ENCODE measurements at places on chromosomes 3 and 15. TPM values are rescaled to one million over a fixed set of nuclear protein-coding genes. Genes with fewer than 3 reads are reported as not detected.

GRCh38 chr15:56047354-56047753 is 53.9 kb upstream of the NEDD4 start:
- DNase-seq: no peak

- DNase-seq: no peak
Measured at GRCh38 chr3:190436331-190436730, 13.4 kb downstream of the TMEM207 start.

DNA sequence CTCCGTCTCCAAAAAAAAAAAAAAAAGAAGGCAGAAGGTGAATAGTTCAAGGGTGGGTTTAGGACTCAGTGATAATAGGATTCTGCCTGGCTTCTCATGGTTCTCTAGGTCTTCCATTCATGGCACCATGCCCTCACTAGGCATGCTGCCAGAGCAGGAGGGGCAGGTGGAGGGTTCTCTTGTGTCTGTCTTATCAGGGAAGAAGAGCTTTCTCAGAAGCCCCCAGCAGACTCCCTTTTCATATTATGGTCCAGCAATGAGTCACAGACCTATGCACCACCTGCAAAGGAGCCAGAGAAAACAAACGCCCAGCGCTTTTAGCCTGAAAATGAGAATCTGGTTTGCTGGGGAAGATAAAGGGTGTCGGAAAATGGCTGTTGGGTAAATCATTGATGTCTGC is 3.0 kb downstream of the CCR2 start:
- no peak for DNase-seq

Gene OCA2
- not detected for total RNA-seq

Gene CAPN7
- 20.4 TPM for total RNA-seq

- no peak for DNase-seq
Measured at GRCh38 chr3:155179966-155180757, 100.0 kb downstream of the MME start.

DNA sequence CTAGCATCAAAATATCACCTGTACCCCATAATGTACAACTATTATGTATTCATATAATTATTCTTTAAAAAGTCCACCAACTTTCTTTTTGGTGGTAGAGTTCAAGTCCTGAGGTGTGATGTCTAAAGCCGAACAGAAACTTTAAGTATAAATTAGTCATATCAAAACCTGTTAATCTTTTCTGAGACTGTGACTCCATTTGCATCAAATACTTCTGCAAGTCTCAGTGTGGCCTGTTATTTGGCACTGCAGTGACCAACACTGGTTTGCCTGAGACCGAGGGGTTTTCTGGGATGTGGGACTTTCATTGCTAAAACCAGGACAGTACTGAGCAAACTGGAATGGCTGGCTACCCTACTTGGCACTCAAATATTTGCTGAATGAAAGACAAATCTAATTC is 7.3 kb downstream of the NGLY1 start:
- no peak for DNase-seq

Gene SLC12A1
- total RNA-seq: not detected

DNA sequence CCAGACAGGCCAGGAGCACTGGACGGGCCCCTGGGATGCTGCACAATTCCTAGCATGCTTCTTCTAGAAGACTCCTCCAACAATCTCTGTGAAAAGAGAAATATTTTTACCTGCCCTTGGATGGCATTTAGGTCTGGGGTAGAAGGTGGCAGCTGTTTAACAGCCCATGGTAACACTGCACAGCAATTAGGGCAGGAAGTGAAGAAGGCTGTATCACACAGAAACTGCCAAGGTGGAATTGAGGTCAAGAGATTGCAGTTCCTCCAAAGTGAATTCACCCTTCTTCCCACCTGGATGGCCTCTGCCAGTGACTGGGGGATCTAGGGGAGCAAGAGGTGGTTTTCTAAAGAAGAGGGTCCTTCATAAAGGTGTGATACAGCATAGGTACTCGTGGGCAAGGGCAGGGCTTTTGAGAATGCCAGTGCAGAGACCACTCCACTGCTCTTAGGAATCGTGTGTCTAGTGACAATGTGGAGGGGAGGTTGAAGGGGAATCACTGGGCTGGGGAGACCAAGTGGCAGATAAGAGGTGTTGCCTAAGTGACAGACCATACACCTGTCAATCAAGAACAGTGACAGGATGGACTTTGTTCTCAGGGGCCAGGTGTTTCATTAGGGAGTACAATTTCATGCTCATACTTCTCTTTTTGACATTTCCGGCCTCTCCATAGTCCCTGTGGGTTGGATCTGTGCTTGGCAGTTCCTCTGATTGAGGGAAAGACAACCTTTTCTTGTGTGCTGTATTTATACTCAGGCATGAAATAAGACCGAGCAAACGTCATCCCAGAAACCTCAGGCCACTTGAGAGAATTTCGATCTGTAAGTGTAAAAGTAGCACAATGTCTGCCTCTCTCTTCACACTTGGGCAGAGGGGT is 83.5 kb upstream of the BCL6 start:
- DNase-seq: no peak

GRCh38 chr3:177729956-177730681 is 532.8 kb upstream of the TBL1XR1 start:
- DNase-seq: no peak

DNA sequence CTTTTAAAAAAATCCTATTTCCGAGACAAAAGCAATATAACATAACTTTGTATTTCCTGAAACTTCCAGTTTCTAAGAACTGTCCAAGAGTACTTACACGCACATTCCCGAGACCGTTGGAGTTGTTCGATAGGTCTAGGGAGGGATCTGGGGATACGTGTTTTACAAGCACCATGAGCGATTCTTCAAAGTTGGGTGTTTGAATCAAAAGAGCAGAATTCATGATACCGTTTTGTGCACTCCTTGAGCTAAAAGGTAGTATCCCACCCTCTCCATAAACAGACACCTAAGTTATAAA is 700 bp upstream of the EDEM1 start:
- DNase-seq: no peak

DNA sequence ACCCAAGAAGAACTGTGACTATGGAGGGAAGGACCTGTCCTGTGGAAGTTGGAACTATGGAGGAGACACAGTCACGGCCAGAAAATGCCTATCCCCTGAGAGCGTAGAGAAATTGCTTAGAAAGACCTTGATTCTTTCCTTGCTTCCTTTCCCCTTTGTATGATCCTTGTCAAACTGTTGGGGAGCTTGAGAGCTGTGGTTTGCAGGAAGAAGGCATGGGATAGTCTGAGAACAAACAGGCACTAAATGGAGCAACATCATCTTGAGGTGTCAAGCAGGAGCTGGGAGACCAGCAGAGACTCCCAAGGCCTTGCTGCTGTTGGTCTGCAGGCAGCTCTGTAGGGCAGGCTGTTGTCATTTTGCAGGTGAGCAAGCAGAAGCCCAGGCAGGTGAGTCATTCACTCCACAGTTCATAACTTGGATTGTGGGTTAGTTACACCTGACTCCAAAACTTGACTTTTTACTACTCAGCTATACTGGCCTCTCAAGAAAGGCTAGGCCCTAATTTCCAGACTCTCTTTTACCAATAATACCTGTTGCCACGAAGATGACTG is 298.9 kb downstream of the LRTM1 start:
- DNase-seq: no peak

- DNase-seq: no peak
Measured at GRCh38 chr3:184429786-184430185, 49.9 kb downstream of the CHRD start.

DNA sequence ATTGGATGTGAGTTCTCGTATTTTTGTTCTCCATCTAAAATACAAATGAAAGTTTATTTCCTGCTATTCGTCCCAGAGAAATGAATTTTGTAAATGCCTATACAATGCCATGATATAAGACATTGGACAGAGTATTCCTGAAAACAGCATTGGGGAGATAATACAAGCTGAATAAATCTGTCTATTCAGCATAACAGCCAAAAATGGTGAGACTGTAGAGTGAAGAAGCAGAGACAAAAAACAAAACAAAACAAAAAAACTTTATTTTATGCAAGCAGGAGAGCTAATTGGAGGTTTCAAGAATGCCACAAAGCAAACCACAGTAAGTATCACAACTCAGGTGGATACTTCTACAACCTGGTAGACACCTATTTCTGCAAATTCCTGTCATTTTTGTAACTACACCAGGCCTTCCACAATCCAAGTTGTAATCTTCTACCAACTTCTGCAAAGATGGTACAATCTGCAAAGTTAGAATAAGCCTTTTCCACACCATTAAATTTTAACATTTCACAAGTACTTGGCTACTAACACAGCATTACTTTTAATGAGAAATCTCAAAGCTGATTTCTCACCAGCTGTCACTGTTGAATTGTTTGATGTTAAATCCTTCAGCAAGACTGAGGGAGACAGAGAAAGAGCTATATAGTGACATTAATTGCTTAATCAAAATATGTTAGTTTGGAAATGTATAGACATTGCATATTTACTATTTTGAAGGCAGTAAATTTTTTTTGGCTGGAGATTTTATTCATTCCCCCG is 163.1 kb downstream of the CLSTN2 start:
- DNase-seq: no peak

DNA sequence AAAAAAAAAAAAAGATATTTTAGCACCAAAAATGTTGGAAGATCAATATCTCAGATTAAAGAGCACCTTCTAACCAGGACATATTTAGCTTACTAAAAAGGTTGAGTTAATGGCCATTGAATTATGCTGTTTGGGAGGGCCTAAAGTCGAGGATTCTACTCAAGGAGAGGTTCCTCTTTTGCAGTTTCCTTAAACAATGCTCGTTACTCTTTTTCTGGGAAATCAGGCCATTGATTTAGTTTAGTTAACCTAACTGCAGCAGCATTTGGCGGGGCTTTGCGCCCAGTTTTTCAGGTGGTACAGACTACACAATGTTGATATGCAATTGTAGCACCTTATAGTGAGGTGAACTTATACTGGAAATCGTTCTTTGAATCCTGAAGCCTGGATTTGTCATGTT is 6.8 kb downstream of the ABHD2 start:
- DNase-seq: no peak

Gene CYP8B1
- total RNA-seq: not detected

- DNase-seq: no peak
Measured at GRCh38 chr3:158140396-158140795, 30.5 kb downstream of the RSRC1 start.

Gene FBXO40
- total RNA-seq: not detected

- DNase-seq: no peak
Measured at GRCh38 chr3:66615643-66616301, 115.0 kb upstream of the LRIG1 start.

- DNase-seq: no peak
Measured at GRCh38 chr3:31924610-31925270, 56.3 kb downstream of the OSBPL10 start.

- no peak for DNase-seq
Measured at GRCh38 chr3:5056111-5056391, 66.0 kb upstream of the ARL8B start.

DNA sequence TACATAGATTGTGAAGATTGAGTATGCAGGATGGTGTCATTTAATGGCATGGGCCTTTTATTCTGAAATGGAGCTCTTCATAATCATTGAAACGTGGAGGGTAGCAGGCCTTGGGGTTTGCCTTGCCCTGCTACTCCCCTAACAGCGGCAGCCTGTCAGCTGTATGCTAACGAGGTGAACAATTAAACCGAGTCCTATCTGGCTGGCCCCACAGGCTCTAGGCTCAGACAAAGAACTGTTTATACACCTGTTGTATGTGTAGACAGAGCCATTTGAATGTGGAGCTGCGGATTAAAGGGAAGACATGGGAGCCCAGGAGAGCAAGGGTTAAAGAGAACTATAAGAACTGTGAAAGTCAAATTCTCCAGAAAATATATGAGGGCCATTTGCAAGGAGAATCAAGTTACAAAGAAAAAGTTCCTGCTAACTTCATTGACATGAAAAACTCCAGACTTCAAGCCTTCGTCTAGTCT is 116.7 kb upstream of the CGNL1 start:
- DNase-seq: no peak

DNA sequence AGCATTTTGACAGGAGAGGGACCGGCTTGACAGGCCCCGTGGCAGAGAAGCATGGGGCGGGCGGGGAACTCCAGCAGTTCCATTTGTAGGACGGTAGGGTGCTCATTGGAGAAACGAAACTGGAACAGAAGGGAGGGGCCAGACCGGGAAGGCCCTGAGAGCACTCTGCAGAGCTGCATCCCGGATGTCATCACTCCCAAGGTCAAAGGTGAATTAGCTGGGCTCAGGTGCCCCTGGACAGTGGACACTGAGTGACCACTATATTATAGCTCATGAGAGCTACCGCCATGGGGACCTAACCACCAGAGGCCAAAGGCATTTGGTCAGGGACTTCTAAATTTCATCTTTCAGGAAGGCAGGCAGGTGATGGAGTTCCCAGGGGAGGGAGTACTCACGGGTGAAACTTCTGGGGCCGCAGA is 7.3 kb downstream of the CSRNP1 start:
- no peak for DNase-seq

- DNase-seq: no peak
Measured at GRCh38 chr15:63372753-63373152, 8.9 kb downstream of the CA12 start.

DNA sequence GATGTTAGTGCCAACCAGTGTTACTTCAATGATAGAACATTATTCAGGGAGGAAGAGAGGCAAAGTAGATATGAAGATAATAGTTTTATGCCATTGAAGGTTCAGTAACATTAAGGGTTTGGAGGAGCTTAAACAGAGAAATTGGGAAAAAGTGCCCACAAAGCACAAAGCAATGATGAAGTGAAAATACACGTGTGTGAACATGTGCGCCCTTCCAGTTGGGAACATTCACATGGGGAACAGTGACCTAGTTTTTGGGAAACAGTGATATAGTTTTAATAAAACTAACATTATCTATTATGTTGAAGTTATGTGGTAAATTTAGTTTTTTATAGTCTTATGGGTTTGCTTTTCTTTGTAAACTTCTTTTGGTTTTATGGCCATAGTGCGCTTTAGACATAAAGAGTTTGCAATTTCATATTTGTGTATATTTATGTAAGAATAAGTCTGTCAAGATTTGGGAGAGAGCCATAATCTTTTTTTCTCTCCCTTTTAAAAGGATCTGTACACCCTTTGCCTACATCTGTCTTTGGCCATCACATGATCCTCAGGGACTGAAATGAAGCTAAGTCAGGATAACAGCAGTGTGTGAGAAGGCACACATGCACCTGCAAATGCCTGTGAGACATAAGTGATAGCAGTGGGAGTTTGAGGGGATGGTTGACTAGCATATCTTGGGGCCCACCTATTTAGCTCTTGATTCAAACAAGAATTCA is 450.3 kb upstream of the THRB start:
- no peak for DNase-seq

DNA sequence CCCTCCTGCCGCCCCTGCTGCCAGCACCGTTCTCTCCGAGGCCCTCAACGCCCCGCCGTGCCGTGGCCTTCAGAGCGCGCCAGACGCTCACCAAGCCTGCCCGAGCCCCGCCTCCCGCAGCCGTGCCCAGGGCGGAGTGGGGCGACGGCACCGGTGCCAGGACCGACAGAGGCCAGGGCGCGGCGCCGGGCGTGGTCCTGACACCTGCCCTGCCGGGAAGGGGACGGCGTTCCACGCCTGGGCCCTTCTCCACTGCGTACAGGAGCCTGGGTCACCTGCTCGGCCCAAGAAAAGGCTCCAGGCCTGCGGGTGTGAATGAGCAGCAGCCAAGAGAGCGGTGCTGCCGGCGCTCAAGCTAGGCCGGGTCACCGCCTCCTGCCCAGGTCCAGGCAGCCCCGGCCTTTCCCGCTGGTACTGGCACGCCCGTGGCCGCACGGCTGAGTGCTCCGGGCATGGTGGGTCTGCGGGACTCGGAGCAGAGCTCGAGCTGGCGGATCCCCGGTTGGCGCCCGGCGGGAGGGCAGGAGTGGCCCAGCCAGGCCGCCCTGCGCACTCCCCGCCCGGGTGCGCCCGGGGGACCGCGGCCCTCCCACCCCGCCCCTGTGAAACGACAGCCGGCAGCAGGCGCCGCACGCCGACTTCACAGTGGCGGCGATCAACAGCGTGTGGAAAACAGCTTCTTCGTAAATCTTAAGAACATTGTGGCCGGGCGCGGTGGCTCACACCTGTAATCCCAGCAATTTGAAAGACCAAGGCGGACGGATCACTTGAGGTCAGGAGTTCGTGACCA is 4.2 kb downstream of the OCA2 start:
- DNase-seq: peak; percentile 36

Gene CPNE9
- total RNA-seq: not detected

All from activated naive CD8-positive, alpha-beta T cell treated with anti-CD3 and anti-CD28 coated beads for 36 hours (primary cell).